Occipital lobe (tissue), 3 donors: ENCODE measurements at places on chromosomes 2 and 18. TPM values are rescaled to one million over a fixed set of nuclear protein-coding genes. Genes with fewer than 3 reads are reported as not detected.

Gene MATN3
- 1.1 TPM for total RNA-seq

Gene ICOS
- total RNA-seq: not detected

Gene PTPRN
- total RNA-seq: 32.6 TPM

Gene ACTR3
- 155 TPM for total RNA-seq

Gene CPS1
- total RNA-seq: 6.6 TPM

Gene AGAP1
- 27.5 TPM for total RNA-seq

Gene TUBB8B
- total RNA-seq: not detected

Gene CAPN14
- total RNA-seq: 1.4 TPM

Gene MEP1B
- 0.78 TPM for total RNA-seq

Gene LNPK
- 67.1 TPM for total RNA-seq

Gene LYPD6
- total RNA-seq: 14.3 TPM
